ENCODE measurements at places on chromosomes 2 and 18. TPM values are rescaled to one million over a fixed set of nuclear protein-coding genes. Genes with fewer than 3 reads are reported as not detected.

POTEJ gene
- total RNA-seq = not detected

GKN1 gene
- not detected for total RNA-seq

SCN9A gene
- 2.5 TPM for total RNA-seq

SFT2D3 gene
- 4.3 TPM for total RNA-seq

L3MBTL4 gene
- 17.6 TPM for total RNA-seq

NGEF gene
- 5.3 TPM for total RNA-seq

RUFY4 gene
- total RNA-seq = 0.14 TPM

ABCB11 gene
- not detected for total RNA-seq

WDR12 gene
- total RNA-seq = 31.5 TPM

ACVR2A gene
- total RNA-seq = 19.3 TPM

PRKRA gene
- 58.9 TPM for total RNA-seq

XDH gene
- not detected for total RNA-seq

PFN4 gene
- 0.67 TPM for total RNA-seq

GRCh38 chr18:34077599-34077998, 147.1 kb downstream of the NOL4 start:
- no peak for DNase-seq

- DNase-seq = no peak
These were observed at the start of gene CDKL4 for GRCh38 chr2:39243469-39244123. CDKL4 (minus strand) TSS chr2:39243970.

- no peak for DNase-seq
These were observed 33.1 kb upstream of the PELI1 start for GRCh38 chr2:64177315-64177714.

DNA sequence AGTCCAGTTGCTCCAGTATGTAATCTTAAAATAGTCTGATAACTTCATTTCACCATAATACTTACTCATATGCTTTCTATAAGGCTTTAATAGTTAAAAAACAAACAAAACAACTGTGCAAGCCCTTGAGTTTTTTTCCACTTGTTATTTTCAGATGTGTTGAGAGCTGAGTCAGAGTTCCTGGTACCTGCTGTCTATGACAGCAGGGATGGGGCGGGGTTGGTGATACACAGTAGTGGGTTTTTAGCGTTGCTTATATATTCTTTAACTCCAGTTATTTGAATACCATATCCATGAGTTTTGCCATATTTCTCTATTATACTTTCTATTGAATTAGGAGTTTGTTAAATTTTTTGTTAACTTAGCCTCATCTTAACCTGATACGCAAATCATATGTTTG, 5.0 kb downstream of the NAPG start:
- no peak for DNase-seq

DNA sequence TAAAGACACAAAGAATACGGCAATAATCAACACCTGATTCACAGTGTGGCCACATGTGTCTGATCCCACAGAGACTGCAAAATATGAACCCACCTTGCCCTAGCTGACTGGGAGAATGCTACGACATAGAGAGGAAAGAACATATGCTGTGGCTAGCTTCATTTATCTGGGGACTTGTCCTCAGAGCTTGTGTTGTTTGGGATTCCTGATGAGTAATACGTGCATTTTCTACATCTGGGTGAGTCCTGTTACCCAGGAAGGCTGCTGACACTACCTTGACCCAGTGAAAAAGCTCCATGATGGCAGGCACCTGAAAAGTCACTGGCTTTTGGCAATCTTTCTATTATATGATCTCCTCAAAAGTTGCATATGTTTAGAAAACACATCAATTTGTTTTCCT, 427.7 kb upstream of the LYPD1 start:
- no peak for DNase-seq

DNA sequence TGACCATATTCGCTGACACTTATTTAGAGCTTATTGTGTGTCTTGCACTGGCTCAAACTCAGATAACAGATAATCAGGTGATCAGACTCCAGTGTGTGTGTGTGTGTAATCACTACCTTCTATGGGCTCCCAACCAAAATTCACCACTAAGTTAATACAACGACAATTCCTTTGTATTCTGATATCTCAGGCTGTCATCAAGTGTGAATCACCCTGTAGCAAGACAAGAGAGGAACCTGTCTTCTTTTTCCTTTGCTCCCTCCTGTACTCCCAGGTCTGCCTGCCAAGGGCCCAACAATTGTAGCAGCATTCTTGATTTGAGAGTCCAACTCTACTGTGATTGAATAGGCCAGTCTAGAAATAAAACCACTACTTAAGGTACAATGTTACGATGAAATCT, 25.8 kb downstream of the ITGB6 start:
- no peak for DNase-seq

- no peak for DNase-seq
These were observed 71.0 kb downstream of the CWC22 start for GRCh38 chr2:179936141-179936540.

DNA sequence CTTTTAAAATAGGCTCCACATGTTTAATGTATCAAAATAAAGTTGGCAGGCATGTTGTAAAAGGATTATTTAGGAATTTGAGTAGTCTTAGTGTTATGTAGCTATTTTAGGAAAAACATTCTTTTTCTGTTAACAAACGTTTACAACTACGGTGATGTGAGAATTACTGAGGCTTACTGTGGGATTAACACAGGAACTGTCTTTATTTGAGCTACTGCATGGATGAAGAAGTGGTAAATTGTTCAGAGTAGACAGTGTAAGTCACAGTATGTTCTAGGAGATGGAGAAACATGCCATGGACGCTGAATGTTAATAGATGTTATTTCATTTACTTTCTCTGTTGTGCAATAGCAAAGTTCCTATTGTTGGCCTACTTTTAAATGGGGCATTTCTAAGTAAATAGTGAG, 1.6 kb downstream of the PPM1B start:
- no peak for DNase-seq

DNA sequence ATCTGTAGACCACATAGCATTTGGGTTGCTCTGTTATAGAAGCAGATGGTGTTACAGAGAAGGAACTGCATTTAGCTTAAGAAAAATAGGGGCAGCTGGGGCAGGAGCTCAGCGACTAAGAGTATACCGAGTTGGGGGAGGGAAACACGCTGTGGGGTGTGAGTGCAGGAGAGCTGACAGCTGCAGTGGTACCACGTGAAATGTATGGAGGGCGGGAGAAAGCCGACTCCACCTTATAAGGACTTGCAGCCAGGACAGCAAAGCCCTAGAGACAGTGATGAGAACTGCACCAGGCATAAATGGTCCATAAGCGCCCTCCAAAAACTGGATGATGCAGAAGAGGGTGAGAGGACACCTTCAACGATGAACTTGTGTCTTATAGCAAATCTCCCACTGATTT, 237.6 kb downstream of the PRKCE start:
- DNase-seq = no peak

DNA sequence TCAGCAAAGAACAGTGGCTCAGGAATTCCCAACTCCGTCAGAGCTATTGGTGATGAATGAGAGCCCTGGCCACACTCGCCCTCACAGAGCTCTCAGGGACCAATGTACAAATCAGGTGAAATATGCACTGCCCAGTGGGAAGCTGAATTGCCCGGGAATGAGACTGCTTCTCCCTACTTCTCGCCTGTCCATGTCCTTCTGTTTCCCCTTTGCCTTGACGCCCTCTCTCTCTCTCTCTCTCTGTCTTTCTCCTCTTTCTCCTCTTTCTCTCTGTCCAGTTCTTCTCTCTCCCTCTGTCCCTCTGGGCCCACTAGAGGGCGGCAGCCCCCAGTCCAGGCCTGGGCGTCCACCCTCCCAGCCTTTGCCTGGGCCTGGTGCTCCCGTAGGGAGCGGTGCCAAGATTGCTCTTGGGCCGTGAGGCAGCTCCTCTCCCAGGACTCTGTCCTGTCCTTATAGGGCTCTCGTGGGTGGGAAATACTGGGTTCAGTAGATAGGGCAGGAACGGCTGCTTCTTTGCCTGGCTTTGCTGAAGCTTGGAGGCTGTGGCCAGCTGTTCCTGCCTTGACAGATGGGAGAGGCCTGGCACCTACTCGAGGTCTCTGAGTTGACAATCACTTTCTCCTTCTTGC, 28.4 kb upstream of the PUM2 start:
- DNase-seq = peak; percentile 94

DNA sequence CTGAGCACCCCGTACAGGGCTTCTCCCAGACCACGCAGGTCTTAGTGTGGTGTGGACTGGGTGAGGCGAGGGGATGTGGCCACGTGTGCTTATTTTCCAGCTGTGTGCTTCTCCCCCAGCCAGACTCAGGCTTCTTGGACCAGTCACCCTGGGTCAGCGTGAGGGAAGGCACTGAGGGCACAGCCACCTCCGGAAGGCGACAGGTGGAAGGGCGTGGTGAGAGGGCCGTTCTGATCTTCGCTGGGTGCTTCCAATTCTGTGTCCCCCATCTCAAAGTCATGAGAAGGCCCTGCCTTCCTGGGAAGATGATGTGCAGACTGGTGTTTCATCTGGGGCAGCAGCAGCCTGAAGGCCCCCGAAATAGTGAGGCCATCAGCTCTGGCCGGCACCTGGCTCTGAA, 169.7 kb upstream of the MYCN start:
- DNase-seq = no peak

GRCh38 chr2:15142069-15142689, 419.0 kb downstream of the NBAS start:
- DNase-seq = no peak

GRCh38 chr2:104952976-104953375, 84.9 kb upstream of the MRPS9 start:
- no peak for DNase-seq

- no peak for DNase-seq
These were observed 334.6 kb downstream of the ARL6IP6 start for GRCh38 chr2:153052807-153053559.

DNA sequence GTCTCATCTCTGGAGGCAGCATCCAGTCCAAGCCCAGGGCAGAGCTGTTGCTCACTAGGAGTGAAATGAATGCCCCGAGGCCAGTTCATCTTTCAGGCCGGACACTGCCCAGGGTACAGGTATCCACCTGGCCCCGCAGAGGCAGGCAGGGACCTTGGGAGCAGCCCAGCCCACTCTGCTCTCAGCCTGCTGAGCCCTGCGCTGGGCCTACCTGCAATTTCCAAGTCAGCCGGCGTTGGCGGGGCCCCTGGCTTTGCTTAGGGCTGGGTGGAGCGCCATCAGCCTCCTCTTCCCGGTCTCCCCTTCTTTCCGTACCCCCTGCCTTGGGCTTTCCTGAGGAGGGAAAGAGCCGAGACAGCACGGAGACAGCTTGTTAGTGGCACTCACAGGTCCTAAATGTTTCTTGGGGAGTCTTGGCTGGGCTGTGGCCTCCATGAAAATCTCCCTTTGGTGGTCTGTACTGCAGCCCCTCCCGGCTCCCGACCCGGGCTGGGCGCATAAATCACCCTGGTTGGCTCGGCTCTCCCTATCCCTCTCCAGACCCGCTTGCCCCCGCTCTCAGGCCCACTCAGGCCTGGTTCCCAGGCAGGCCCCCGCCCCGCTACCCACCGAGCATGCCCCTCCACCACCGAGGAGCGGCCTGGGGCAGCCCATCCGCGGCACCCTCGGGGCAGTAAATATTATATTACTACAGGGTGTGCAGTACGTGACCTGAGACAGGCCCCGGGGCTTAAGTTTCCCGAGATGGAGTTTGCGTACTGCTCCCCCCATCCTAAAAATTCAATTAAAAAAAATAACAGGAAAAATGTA, 106.7 kb downstream of the DYSF start:
- no peak for DNase-seq

DNA sequence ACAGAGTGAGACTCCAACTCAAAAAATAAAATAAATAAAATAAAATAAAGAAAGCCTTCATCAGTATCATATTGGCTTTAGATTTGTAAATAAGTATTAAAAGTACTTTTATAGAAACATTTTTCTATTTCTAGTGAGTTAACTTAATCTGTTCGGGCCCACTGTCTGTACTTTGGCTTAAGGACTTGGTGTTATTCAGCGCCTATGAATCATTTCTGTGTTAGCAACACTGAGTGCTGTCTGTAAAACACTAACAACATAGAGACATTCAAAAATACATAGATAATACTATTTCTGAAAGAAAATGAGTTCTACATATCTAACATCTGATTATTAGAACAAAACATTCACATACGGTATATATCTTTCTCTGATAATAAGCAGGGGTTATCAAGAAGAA, 221.5 kb upstream of the CDH19 start:
- no peak for DNase-seq

DNA sequence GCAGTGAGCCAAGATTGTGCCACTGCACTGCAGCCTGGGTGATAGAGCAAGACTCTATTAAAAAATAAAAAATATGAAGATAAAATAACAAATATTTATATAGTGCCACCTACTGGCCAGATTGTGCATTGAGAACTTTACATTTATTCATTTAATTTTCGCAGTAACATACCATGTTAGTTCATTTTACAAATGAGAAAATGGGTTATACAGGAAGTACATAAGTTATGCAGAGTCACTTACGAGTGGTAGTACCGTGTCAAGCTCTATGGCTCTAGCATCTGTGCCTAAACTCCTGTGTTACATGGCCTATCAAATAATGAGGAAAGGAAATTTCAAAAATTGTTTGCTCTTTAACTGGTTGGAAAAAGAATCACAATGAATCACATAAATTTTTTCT, 27.9 kb downstream of the RIF1 start:
- DNase-seq = no peak

DNA sequence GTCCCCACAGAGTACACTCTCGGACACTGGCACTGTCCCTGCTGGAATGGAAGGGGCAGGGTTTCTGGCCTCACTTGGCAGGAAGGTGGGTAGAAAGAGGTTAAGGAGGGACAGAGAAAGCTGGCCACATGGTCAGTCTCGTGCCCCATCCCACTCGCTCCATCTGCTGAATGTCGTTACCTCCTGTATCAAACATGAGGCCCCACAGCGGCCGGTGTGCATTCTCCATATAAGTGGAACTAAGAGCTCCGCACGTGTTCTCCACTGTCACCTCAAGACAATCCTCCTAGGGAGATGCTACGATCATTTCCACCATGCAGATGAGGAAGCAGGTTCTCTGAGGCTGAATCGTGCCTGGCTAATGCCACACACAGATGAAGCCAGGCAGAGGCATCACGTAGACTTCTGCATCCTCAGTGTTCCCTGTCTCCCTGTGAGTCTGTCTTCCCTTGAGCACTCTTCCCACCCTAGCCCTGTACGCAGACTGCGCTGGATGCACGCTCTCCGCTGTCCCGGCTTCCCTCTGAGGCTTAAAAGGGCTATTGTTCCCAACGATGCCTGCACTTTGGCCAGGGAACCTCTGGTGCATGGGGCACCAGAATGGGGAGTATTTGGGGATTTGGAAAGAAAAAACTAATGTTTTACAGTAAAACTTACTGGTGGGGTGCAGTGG, 35.1 kb downstream of the MAL start:
- peak; percentile 74 for DNase-seq

GRCh38 chr2:183967756-183968155, 630.6 kb upstream of the ZNF804A start:
- no peak for DNase-seq

Measured in posterior vena cava (tissue), 2 donors.